ENCODE measurements at places on chromosomes 5 and 9.

DNA sequence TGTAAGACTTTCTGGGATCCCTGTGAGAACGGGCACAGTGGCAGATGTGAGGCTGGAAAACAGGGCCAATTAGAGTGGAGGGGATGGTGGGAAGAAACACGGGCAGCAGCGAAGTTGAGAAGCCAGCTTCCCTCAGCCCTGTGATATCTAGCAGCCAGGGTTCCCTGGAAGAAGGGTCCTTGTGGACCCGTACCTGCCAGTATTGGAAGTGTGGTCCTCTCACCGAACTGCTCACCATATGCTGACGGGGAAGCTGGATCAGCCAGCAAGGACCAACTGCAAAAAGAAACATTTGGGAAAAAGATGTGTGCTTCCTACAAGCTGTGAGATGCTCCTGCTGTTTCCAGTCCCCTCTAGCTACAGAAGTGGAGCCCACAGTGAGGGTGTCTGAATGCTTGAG lies 13.6 kb downstream of the CKMT2 start:
- peaks cover 11% of the 10 kb centered on the region for H3K36me3 ChIP-seq
- no peaks in the 10 kb centered on the region for H3K27me3 ChIP-seq
- no peak for DNase-seq
- H3K27ac ChIP-seq, result no peak overlapping the region
- no peak overlapping the region for H3K4me3 ChIP-seq

- H3K27me3 ChIP-seq, result no peaks in the 10 kb centered on the region
- no peak overlapping the region for H3K4me3 ChIP-seq
- no peaks in the 10 kb centered on the region for H3K36me3 ChIP-seq
- DNase-seq, result no peak
- H3K4me1 ChIP-seq, result peaks cover 16% of the 10 kb centered on the region
These were observed 258.5 kb downstream of the BNC2 start for GRCh38 chr9:16611983-16612382.

GRCh38 chr5:94613583-94613982 lies 4.8 kb downstream of the KIAA0825 start:
- peaks cover 10% of the 10 kb centered on the region for H3K4me1 ChIP-seq
- H3K27me3 ChIP-seq, result no peaks in the 10 kb centered on the region
- no peak for DNase-seq
- no peak overlapping the region for H3K27ac ChIP-seq
- no peaks in the 10 kb centered on the region for H3K36me3 ChIP-seq
- H3K4me3 ChIP-seq, result no peak overlapping the region

GRCh38 chr9:4489919-4490704 lies at the start of gene SLC1A1:
TSS of gene SLC1A1 (plus strand) at chr9:4490468. CDS start at chr9:4490680, 212 bp downstream.
- H3K27me3 ChIP-seq, result peaks cover 47% of the 10 kb centered on the region
- DNase-seq, result peak; percentile 72
- H3K27ac ChIP-seq, result no peak within 1 kb of the TSS
- peaks cover 21% of the 10 kb centered on the region for H3K4me1 ChIP-seq

GRCh38 chr5:172875505-172876279 lies 41.6 kb downstream of the ERGIC1 start:
- H3K4me1 ChIP-seq, result peaks cover 13% of the 10 kb centered on the region
- no peak for DNase-seq
- no peaks in the 10 kb centered on the region for H3K36me3 ChIP-seq
- no peak overlapping the region for H3K4me3 ChIP-seq

GRCh38 chr5:135950611-135951010 lies 4.2 kb downstream of the LECT2 start:
- DNase-seq, result no peak
- H3K27ac ChIP-seq, result no peak overlapping the region
- peaks cover 2% of the 10 kb centered on the region for H3K27me3 ChIP-seq
- no peaks in the 10 kb centered on the region for H3K36me3 ChIP-seq

Measured in mesothelial cell of epicardium (in vitro differentiated cells).